ENCODE measurements at places on chromosomes 7 and 10.

DNA sequence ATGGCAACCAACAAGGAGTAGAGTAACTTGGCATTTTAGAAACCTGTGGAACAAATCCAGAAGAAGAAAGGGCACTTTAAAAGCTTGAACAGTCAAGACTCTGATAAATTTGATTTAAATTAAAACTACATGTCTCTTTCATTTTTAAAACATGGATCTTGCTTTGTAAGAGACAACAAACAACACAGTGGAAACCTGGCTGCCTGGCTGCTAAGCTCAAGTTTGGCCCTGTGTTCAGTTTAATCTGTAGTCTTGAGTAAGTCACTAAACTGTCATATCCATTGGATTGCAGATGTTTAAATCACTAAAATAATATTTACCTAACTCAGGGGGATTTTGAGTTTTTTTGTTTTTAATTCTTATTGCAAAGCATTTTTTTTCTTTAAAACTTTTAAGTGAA lies 374.9 kb upstream of the SEMA3D start:
- no peak for DNase-seq

GRCh38 chr10:71271662-71272055 lies 47.4 kb upstream of the SLC29A3 start:
- no peak for DNase-seq

DNA sequence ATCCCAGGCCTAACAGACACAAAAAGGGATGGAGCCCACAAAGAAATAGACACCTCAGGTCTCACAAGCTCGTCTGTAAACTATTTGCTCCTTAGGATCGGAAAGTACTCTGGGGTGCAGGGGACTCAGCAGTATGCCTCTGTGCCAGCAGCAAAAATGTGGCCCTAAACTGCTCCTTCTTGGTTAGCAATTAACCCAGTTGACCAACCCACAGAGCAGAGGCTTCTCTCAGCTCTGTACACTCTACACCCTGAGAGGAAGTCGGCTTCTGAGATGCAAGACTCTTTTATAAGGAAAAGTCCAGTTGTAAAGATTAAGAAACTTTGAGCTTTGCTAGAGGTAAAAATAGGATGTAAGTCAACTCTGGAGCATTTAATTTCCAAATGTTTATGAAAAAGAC lies 156.3 kb upstream of the PRSS58 start:
- no peak for DNase-seq

DNA sequence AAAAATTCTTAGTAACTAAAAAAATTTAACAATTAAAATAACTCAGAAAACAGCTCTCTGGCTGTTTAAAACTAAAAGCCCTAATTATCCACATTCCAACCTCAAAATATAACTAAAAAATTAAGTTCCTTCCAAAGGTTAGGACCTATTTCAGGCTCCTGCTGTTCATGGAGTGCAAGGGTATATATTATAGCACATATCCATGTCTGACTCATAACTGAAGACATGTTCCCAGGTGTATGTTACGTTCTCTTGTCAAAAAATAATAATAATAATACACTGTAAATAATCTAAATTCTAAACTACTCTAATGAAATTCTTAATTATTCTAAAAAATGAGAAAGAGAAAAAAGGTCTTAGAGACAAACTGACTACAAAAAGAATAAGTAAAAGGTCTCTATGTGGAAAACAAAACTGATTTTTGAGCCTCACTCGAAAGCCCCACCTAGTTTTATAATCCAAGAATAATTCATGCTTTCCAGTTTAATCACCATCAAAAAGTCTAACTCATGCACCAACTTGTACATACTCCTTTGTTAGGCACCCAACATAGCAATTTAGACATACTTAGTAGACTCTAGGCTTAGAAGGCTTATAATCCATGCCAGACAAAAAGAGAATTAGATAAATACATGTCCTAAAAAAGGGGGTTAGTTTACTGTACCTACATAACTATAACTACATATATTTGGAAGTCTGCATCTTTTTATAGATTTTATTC lies 171.4 kb downstream of the KMT2E start:
- DNase-seq, result no peak

DNA sequence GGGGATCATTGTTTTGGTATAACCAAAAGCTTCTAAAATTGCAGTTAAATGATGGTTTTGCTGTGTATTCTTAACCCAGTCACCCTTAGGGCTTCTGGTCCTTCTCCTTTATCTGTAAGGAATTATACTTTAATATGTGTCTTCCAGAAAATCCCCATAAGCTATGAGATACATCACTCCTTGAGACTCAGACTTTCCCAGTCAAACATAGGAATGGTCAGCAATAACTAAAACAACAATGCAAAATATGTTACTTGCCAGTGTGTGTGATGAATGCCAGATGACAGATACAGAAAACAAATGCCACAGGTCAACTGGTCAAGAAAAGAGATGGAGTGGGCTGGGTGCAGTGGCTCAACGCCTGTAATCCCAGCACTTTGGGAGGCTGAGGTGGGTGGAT lies 10.1 kb downstream of the ADD3 start:
- no peak for DNase-seq

GRCh38 chr10:125132344-125132743 lies 28.0 kb downstream of the CTBP2 start:
- DNase-seq, result no peak

GRCh38 chr10:96285331-96285752 lies 14.0 kb upstream of the BLNK start:
- no peak for DNase-seq

GRCh38 chr7:30862995-30863705 lies 48.5 kb upstream of the AQP1 start:
- no peak for DNase-seq

- DNase-seq, result no peak
Measured at GRCh38 chr10:3534433-3534832, 250.6 kb downstream of the KLF6 start.

- no peak for DNase-seq
Measured at GRCh38 chr10:24851629-24852028, 100.8 kb downstream of the PRTFDC1 start.

GRCh38 chr7:937856-938484 lies 16.5 kb downstream of the ADAP1 start:
- DNase-seq, result no peak
